Thoracic aorta (tissue), 2 donors: ENCODE measurements at places on chromosomes 7 and 10. TPM values are rescaled to one million over a fixed set of nuclear protein-coding genes. Genes with fewer than 3 reads are reported as not detected.

The ST8SIA6 gene
- total RNA-seq: 8.9 TPM

The RABGEF1 gene
- total RNA-seq: 42.0 TPM

The OR6V1 gene
- total RNA-seq: not detected

The CRPPA gene
- 1.4 TPM for total RNA-seq

The BHLHA15 gene
- not detected for total RNA-seq

The ALOX5 gene
- total RNA-seq: 69.7 TPM

The LIPM gene
- not detected for total RNA-seq

The SOSTDC1 gene
- not detected for total RNA-seq

DNA sequence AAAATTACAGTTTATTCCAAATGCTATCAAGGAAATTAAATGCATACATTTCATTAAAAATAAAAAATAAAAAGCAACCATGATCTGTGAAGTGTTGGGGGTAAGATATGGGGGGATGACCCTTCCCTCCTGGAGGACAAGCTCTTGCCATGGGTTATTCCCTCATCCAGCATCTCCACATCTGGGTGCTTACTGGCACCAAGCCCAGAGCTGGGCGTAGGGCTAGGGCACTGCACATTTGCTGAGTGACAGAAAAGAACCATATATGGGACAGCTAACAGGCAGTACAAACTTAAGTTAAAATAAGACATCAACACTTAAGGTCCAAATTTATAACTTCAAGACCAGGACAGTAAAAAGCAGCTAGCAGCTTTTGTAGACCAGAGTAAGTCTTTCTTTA is 10.2 kb downstream of the CCDC6 start:
- H3K4me1 ChIP-seq: peaks cover 70% of the 10 kb centered on the region
- H3K36me3 ChIP-seq: no peaks in the 10 kb centered on the region
- DNase-seq: no peak
- H3K27me3 ChIP-seq: no peaks in the 10 kb centered on the region
- H3K27ac ChIP-seq: peak overlapping the region; percentile 59
- no peak overlapping the region for H3K4me3 ChIP-seq

DNA sequence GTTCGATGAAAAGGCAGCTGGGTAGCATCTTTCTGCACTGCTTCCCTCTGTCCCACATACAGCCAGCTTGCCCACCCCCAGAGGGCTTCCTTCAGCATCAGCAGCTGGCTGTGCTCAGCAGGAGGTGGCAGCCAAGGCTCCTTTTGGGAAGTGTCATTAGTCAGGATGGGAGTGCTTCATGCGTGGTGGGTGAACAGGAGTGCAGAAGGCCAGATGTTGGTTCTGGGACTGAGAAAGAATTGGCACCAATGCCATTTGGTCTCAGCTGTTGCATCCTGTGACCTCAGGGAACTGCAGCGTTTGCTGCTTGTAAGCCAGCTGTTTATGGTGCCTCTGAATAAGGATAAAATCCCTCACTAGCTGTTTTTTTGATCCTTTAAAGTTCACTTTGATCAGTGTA is 131.1 kb upstream of the SORCS3 start:
- H3K27me3 ChIP-seq: no peaks in the 10 kb centered on the region
- H3K36me3 ChIP-seq: no peaks in the 10 kb centered on the region
- no peaks in the 10 kb centered on the region for H3K4me1 ChIP-seq
- H3K27ac ChIP-seq: no peak overlapping the region

DNA sequence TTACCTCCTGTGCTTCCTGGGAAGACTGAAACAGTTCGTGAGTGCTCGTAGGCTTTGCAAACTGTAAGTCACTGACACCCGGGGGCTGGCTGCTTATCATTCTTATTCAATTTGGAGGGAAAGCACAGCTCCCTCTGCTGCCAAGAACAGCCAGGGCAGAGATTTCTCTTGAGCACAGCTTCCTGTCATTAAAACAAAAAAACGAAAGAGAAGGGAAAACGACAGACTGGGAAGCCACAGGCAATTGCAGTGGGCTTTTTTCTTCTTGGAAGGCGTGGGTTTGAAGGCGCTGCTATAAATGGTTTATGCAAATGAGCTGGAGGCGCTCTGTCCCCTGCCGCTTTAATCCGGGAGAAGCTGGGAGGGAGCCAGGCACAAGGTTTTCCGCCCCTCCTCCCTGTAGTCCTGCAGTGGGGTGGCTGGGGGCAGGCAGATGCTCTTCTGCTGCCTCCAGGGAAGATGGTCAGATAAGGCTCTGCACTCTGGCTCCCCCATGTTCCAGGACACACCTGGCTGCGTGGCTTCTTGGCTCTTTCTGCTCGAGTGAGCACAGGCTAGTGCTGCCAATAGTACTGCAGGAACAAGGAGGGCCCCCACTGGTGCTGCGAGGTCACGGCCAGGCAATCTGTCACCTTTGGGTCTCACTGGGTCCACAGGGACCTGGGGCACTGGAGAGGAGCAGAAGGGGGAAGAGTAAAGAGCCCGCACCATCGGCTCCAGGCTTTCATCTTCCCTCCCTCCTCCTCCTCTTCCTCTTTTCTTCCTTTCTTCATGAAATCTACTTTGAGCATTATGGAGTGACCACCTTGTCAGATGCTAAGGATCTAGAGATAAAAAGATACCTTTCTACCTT is 49.5 kb downstream of the NEURL1 start:
- H3K36me3 ChIP-seq: no peaks in the 10 kb centered on the region
- H3K4me3 ChIP-seq: peak overlapping the region; percentile 70
- H3K27ac ChIP-seq: no peak overlapping the region
- no peak for DNase-seq
- peaks cover 7% of the 10 kb centered on the region for H3K4me1 ChIP-seq

DNA sequence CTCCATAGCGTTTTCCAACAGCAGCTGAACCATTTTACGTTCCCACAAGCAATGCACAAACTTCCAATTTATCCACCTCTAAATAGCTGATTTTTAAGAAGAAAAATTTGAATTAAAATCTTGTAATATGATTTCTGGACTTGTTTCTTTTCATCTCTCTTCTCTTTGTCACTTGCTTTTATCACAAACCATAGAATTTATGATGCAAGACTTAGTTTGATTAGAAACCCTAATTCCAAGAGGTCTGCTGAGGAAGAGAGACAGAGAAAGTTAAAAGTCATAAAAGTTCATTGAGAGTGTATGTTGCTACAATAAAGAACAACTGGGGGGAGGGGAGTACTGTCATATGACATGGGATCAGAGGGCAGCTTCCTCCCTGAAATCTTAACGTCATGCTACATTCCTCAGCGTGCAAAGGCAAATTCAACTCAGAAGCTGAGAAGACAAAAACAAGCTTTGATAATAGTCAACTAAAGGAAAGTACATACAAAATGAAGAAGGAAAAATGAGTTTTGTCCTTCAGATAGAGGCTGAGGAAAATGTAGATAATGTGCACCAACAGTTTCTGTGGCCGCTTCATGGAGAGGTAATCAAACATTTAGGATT is 18.4 kb upstream of the CUBN start:
- no peak for DNase-seq
- no peak overlapping the region for H3K27ac ChIP-seq
- H3K27me3 ChIP-seq: no peaks in the 10 kb centered on the region
- H3K4me1 ChIP-seq: peaks cover 15% of the 10 kb centered on the region
- no peak overlapping the region for H3K4me3 ChIP-seq

DNA sequence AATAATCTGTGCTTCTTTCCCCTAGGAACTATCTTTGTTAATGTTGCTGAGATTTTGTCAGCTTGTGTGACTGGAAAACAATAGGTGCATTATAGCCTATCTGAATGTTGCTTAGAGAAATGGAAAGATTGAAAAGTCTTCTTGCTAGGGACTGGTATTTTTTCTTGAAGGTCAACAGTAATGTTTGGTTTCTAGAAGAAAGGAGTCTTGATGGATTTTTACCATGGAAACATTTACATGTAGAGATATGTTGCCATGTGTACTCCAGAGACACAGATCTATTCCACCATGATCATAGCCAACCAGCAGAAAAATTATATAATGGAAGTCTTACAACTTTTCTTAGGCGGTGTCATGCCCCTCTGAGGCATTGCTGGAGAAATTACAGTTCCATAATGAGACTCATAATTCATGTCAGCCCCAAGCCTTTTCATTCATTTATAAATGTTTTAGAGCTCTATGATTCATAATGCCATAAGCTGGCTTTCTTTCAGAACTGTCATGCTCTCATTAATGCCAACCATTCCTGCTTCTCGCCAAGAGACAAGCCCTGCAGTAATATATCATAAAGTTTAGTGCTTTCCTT is 175.1 kb upstream of the PTPRZ1 start:
- no peak overlapping the region for H3K4me3 ChIP-seq
- H3K4me1 ChIP-seq: no peaks in the 10 kb centered on the region
- no peaks in the 10 kb centered on the region for H3K27me3 ChIP-seq
- H3K27ac ChIP-seq: no peak overlapping the region
- no peak for DNase-seq

DNA sequence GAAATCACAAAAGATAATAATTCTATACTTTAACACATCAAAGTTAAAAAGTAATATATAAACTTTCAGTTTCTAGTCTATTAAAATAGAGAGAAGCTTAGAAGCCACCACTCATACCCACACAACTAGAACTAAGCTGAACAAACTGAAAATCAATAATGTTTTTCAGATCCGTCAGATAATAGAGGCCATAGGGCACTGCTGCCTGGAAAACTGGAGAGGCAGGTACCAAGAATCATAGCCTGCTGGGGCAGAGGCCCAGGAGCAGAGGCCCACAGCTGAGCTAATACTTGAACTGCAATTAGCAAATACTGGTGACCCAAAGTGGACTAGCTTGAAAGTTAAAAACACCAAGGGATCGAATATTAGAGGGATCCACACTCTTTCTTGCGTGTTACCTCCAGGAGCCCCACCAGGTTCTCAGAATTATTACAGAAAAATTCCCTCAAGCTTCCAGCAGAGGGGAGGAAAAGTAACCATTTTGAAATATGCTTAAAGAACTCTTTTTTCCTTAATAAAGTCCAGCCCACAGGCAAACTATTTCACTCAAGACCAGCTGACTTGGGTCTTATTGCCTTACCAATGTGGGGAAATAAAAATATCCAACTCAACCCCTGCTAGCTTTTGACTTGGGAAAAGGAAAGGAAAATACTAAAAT is 774.1 kb upstream of the IGFBP3 start:
- no peaks in the 10 kb centered on the region for H3K4me1 ChIP-seq
- no peak overlapping the region for H3K27ac ChIP-seq
- no peaks in the 10 kb centered on the region for H3K36me3 ChIP-seq
- no peak overlapping the region for H3K4me3 ChIP-seq
- no peak for DNase-seq

GRCh38 chr10:93678386-93678785 is 24.0 kb downstream of the FRA10AC1 start:
- no peak overlapping the region for H3K27ac ChIP-seq
- no peak overlapping the region for H3K4me3 ChIP-seq
- H3K4me1 ChIP-seq: no peaks in the 10 kb centered on the region
- peaks cover 8% of the 10 kb centered on the region for H3K36me3 ChIP-seq
- H3K27me3 ChIP-seq: no peaks in the 10 kb centered on the region

- no peaks in the 10 kb centered on the region for H3K36me3 ChIP-seq
- peak overlapping the region; percentile 46 for H3K27ac ChIP-seq
- H3K4me3 ChIP-seq: no peak overlapping the region
These were observed 40.2 kb downstream of the ARHGAP12 start for GRCh38 chr10:31888442-31888841.

DNA sequence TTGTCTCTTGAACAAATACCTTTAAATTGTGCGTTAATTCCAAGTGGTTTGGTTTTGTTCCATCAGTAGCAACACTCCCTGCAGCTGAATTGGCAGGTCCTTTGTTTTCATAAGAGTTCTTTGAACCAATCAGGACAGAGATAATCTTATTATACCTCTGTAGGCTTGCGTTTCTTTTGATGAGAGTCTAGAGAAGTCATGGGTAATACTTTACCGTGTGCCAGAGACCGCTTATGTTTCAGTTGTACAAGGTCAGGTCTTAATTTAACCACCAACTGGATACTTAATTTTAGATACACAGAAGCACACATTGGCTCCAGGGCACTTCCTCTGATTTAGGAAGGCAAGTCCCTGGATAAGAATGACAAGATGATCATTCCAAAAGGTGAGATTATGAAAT is at the start of gene ASB15:
Gene ASB15, plus strand, starts transcription at position 292 of the 400 bp plus-strand sequence. CDS start 12,682 bp downstream, outside the sequence.
- H3K4me3 ChIP-seq: no peak within 1 kb of the TSS
- no peaks in the 10 kb centered on the region for H3K27me3 ChIP-seq
- H3K27ac ChIP-seq: no peak within 1 kb of the TSS
- H3K36me3 ChIP-seq: no peaks in the 10 kb centered on the region
- no peak for DNase-seq
- H3K4me1 ChIP-seq: no peaks in the 10 kb centered on the region

DNA sequence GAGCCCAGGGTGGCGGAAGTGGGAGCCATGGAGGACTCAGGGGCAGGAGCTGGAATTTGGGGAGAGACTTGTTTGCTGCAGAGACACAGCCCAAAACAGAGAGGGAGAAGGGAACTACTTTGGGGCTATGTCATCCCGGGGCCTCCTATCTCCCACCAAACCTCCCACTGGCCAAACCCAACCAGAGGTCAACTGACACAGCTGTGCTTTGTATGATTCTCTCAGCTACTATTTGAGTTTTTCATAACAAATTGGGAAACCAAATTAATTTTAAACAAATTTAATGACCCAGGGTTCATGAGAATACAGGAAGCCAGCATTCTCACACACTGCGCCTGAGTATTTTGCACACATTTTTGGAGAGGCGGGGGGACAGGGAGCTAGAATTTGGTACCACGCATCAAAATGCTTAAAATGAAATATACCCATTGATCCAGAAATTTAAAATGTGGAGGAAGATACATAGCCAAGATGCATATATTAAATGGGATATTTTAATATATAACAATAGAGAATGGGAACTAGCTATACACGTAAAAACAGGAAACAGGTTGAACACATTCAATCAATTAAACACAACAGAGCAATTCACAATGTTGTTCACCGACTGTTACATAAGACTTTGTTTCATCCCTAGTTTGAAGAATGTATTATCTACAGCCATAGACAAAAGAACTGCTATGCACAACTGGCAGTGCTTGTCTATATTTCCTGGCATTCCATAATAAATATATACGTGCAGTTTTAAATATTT is 105.3 kb downstream of the PARD3 start:
- no peaks in the 10 kb centered on the region for H3K36me3 ChIP-seq
- H3K27me3 ChIP-seq: no peaks in the 10 kb centered on the region
- no peak for DNase-seq
- no peak overlapping the region for H3K27ac ChIP-seq
- no peak overlapping the region for H3K4me3 ChIP-seq

DNA sequence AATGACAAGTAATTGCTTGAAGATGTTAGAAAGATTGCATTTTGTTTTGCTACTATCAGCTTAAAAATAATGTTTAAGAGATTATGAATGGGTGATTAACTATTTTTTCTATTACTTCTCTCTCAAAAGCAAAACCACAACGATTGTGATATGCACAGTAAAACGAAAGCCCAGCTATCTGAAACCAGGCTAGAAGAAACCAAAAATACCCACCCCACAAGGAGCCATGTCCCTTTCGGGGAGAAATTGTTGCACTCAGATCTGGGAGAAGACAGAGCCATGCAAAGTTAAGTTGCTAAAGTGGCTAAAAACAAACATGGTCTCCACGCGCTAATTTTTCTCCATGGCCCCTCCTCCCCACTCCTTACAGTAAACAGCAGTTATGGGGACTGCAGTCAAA is 173.6 kb downstream of the RPS24 start:
- no peak overlapping the region for H3K27ac ChIP-seq
- H3K36me3 ChIP-seq: no peaks in the 10 kb centered on the region
- H3K4me1 ChIP-seq: peaks cover 27% of the 10 kb centered on the region
- no peak overlapping the region for H3K4me3 ChIP-seq
- no peak for DNase-seq
- no peaks in the 10 kb centered on the region for H3K27me3 ChIP-seq

GRCh38 chr7:110964775-110965174 is 126.2 kb upstream of the LRRN3 start:
- no peak for DNase-seq
- peaks cover 9% of the 10 kb centered on the region for H3K4me1 ChIP-seq
- no peaks in the 10 kb centered on the region for H3K27me3 ChIP-seq
- H3K27ac ChIP-seq: no peak overlapping the region
- no peak overlapping the region for H3K4me3 ChIP-seq
